Stimulated activated CD4-positive, alpha-beta T cell treated with anti-CD3 and anti-CD28 coated beads, TNF-alpha, amount 100 ng/mL, for 48 hours (primary cell): ENCODE measurements at places on chromosomes 11 and 22.

- no peak for DNase-seq
Observed at GRCh38 chr11:134120143-134120850, 51.4 kb downstream of the JAM3 start.

DNA sequence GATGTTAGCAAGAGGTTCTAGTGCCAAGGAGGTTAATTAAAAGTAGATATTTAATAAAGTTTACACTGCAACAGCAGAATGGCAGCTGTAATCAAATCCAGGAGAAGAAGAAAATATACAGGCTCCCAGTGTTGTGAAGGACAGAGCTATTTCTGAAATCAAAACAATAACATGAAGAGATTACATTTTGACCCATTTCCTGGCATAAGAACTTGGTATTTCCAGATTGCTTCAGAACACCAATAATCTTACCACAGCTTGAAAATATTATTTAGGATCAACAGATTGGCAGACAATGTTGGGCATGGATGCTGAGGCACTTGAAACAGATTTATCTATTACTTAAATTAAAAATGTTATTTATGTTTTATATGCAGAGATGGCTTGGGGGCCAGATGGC, 692.5 kb downstream of the KCNA4 start:
- DNase-seq: no peak

DNA sequence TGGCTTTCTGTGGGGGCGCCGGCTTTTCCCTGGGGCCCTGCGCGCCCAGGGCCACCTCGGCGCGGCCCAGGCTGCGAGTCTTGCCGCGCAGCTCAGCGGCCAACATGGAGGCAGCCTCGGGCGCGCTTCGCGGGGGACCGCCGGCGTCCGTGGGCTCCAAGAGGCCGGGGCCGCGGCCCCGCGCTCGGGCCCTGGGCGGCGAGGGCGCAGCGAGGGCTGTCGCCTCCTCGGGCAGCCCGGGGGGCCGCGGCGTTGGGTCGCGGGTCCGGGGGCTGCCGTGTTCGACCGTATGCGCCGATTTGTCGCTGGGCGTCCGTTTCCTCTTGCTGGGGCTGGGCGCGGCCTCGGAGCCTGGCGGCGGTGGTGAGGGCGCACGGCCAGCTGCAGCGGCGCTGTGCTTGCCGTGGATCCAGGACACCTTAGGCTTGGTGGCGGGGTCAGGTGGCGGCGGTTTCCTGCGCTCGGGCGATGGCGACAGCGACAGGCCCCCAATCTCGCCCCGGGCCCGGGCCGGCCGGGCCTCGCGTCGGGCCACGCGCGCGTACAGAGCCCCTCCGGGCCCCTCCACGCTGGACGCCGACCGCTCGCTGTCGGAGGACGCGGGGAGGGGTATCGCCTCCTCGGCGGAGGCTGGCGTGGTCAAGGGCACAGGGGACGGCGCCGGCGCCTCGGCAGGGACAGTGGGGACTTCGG, 11.9 kb downstream of the SCARF2 start:
- DNase-seq: no peak

GRCh38 chr11:73197348-73197747, 20.7 kb upstream of the P2RY2 start:
- no peak for DNase-seq
